ENCODE measurements at places on chromosomes 1 and 21.

DNA sequence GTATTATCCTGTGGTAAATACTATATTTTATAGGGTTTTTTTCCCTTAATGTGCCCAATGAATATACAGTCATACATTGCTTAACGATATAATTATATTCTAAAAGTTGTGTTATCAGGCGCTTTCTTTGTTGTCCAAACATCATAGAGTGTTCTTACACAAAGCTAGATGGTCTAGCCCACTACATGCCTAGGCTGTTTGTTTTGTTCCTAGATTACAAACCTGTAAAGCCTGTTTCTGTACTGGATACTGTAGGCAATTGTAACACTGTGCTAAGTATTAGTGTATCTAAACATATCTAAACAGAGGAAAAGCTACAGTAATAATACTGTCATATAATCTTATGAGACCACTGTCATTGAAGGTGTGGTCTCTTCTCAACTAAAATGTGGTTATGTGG lies 242.6 kb upstream of the C1orf105 start:
- no peak for DNase-seq

DNA sequence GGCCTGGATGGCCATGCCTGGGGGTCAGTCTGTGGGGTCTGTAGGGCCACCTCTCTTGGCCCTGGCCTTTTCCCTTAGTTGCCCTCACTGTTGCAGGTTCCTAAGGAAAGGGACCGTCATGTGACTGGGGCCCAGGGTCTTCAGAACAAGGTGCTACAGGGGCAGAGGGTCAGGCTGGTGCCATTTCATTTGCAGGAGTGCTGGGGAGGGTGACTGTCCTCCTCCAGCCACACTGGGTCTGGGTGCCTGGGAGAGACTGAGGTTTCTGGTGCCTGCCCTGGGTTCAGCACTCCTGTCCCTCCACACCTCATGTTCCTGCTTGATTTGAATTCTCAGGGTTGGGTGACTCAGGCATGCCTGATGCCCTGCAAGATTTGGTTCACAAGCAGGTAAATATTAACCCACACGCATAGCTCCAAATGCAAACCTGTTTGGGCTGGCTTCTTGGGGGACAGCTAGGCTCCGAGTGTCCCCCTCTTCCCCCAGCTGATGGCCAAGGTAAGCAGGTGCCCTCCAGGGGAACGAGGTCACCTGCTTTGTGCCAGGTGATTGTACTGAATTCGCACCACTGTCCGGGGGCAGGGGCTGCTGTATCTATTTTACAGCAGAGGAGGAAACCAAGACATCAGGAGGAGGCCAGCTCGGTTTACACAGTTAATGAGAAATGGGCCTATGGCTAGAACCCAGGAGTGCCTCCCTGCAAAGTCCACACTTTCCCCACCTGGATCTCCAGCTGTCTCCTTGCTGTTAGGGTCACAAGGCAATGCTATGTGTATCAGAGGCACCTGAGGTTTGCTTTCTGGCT lies 20.3 kb downstream of the ARHGEF10L start:
- no peak for DNase-seq

DNA sequence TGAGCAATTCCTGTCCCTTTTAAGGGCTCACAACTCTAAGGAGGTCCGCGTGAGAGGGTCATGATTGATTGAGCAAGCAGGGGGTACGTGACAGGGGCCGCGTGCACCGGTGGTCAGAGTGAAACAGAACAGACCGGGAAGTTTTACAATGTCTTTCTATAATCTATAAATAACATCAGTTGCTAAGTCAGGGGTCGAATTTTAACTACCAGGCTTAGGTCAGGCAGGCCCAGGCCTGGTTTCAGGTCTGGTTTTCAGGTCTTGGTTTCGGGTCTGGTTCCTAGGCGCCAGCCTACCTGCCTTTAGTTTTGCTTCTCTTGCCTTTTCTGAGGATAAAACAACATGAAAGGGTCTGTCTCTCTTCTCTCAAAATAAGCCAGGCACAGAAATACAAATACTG lies 476.0 kb upstream of the CAMK1G start:
- DNase-seq: no peak

DNA sequence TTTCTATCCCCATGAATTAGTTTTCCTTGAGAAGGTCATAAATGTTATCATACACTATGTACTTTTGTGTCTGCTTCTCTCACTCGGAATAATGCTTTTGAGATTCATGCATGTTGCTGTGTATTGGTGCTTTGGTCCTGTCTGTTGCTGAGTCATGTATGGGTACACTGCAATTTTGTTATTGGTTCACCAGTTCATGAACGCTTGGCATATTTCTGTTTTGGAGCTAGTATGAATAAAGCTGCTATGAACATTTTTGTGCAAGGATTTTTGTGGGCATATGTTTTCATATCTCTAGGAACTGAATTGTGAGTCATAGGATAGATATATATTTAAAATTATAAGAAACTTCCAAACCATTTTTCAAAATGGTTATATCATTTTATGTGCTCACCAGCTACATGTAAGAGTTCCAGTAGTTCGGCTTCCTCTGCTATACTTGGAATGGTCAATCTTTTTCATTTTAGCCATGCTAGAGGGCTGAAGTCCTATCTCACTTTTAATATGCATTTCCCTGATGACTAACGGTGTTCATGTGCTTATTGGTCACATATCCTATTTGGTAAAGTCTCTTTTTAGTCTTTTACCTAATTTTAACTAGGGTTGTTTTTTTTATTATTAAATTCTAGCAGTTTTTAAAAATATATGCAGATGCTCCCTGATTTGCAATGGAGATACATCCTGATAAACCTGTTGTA lies 38.2 kb downstream of the ETS2 start:
- DNase-seq: no peak

GRCh38 chr1:166858726-166859419 lies 17.2 kb downstream of the TADA1 start:
- no peak for DNase-seq

DNA sequence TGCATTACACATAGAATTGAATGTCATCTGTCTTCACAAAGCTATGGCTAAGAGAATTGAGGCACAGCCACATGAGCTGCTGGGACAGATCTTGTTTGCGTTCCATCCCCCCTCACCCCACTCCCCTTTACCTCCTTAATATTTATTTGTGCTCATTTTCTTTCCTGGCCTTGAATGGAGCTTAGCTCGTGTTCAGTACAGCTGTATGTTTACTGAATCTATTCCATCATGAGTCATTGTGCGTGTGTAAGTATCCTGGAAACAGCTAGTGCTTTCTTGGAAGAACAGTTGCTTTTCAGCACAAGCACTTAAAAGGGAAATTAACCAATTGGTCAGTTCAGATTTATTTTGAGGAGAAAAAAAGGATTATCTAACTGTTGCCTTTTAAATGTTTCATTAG lies 14.7 kb downstream of the PROX1 start:
- peak; percentile 22 for DNase-seq

GRCh38 chr1:168476588-168477385 lies 67.0 kb downstream of the XCL2 start:
- no peak for DNase-seq

DNA sequence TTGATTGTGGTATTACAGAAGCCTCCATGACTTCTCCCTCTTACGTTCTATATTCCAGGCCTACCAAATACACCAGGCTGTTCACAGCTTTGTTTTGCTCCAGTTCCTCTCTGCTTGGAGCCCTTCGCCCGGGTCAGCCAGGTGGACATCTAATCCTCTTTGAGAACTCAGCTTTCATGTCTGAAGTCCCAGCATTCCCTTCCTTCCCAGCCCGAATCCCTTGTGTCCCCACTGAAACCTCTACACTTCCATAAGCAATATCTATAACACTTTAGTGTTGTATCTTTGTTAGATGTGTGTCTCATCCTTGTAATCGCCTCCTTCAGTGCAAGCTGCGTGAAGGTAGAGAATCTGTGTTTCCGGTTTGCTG lies 1.9 kb downstream of the RNF11 start:
- DNase-seq: no peak

DNA sequence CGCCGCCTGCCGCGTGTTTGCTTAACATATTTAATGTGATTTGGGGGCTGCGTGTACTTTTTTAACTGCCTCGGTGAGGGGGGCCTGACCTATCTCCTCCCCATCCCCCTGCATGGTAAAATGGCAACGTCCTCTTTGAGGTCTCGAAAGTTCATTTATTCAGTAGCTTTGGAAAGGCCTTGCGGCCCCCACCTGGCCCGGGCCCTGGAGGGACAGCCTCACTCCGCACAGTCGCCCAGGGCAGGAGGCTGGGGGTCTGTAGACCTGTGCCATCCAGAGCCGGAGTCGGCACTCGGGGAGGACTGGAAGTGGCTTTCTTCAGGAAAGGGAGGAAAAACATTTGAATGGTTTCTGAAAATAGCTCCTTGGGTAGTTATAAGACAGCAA lies 38.0 kb upstream of the ACTRT2 start:
- no peak for DNase-seq

DNA sequence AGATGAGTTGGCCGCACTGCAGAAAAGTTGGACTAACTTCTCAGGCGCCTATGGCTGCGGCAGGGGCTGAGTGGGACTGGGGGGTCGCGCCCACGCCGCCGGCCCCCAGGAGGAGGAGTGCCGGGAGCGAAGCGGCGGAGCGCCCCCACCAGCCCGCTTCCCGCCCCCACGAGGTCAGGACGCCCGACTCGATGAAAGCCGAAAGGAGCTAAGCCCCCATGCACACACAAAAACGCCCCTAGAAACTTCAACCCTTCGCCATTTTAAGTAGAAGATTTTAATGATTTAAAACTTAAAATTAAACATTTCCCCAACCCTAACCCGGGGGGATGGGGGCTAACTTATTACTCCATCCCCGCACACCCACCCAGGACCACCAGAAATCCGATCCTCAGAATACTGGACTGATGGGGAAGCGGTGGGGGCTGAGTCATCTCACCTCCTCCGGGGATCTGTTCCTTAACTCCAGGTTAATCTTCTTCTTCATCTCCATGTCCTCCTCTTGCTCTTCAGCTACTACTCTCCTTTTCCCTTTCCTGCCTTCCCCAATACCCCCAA lies 539 bp downstream of the ANP32E start:
- DNase-seq: no peak

- peak; percentile 62 for DNase-seq
These were observed 148.7 kb upstream of the SPAG17 start for GRCh38 chr1:118333601-118334210.

DNA sequence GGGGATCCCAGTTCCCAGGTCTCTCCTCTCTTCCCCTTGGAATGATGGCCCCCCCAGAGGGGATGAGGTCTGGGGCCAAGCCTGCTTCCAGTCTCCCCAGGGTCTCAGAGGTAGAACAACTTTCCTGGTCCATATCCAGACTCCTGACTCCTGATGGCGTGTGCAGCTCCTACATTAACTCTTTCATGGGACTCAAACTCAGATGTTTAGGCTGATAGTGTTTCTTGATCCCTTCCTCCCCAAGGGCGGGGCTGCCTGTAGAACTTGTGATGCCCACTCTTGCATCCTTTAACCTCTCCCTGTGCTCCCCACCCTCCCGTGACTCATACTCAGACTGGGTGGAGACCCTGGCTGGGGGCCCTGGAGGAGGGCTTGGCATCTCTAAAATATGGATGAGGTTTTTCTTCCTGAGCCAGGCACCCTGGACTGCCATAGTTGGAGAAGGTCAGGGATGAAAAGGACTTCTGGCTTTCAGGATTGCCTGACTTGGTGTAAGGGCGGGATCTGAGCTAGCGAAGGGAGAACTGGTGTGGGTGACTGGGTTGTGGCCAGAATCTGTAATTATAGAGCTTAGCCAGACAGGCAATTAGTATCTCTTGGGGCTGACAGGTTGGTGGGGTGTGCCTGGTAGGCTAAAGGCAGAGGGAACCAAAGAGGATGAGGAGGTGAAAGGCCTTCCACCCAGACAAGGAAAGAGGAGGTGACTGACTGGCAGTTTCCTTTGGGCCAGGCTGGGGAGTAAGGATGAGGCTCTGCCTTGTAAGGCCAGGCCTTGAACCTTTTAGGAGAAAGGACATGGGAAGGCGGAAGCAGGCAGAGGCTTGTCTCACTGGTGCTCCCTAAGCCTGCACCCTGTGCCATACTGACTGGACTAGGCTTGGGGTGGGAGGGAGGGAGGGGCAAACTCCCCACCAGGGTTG lies 1.5 kb downstream of the ATP8B2 start:
- DNase-seq: no peak

DNA sequence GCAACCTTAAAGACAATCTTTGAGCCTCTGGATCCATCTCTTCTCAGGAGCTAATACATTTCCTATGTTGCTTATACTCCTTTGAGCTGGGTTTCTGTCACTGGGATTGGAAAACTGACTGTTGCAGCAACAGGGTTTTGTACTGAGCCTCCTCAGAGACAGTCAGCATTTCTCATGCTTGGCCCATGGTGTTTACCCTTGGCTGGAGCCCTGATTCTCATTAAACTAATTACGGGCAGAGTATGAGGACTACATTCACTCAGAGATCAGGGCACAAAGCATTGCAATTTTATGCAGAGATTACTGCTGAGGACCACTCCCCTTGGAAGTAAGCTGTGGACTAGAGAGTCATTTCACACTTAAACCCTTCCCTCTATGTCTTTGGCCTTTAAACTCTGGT lies 134.5 kb downstream of the LRIG2 start:
- no peak for DNase-seq

- no peak for DNase-seq
These were observed 9.1 kb upstream of the RAB7B start for GRCh38 chr1:206012086-206012859.

DNA sequence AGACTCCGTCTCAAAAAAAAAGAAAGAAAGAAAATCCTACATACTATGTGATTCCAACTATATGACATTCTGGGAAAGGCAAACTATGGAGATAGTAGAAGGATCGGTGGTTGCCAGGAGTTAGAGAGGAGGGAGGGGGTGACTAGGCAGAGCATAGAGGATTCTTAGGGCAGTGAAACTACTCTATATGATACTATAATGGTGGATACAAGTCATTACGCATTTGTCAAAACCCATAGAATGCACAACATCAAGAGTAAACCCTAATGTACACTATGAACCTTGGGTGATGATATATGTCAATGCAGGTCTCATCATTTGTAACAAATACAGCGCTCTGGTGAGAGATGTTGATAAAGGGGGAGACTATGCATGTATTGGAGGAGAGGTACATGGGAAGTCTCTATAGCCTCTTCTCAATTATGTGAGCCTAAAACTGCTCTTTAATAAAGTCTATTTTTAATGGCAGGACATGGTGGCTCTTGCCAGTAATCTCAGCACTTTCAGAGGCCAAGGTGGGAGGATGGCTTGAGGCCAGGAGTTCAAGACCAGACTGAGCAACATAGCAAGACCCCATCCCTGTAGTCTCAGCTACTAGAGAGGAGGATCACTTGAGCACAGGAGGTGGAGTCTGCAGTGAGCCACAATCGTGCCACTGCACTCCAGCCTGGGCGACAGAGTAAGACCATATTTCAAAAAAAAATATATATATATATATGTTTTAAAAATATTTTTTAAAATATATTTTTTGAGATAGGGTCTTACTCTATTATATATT lies 17.0 kb downstream of the SLC2A5 start:
- no peak for DNase-seq

DNA sequence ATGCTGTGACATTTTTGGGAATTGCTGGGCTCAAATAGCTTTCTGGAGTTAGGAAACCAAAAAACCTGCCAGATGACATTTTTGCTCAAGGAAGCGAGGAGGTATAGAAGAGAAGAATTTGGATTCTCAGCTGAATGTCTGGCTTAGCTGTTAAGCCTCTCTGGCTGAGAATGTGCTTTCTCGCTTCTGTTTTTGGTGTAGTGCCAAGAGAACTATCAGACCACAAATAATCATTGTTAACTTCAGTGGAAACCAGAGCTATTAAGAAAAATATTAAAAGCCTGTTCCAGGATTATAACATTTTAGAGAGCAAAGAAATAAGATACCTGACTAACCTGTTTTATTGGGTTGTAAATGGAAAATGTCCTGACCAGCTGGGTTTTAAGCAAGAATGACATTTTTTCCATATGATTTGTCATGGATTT lies 39.5 kb upstream of the DIPK1A start:
- DNase-seq: no peak

- DNase-seq: no peak
These were observed 17.0 kb upstream of the ALDH4A1 start for GRCh38 chr1:18919197-18919905.

GRCh38 chr1:228166170-228166936 lies 749 bp downstream of the IBA57 start:
- peak; percentile 1 for DNase-seq

Data from NCI-H1417 (cell line).